ENCODE measurements at places on chromosomes 3 and 15. TPM values are rescaled to one million over a fixed set of nuclear protein-coding genes. Genes with fewer than 3 reads are reported as not detected.

CLDN1 gene
- 14.6 TPM for total RNA-seq

SERPINI2 gene
- not detected for total RNA-seq

ACTC1 gene
- 3.4 TPM for total RNA-seq

EPHA6 gene
- total RNA-seq = not detected

ALDH1A2 gene
- total RNA-seq = 27.3 TPM

SLC25A20 gene
- 26.0 TPM for total RNA-seq

WDR93 gene
- total RNA-seq = not detected

CD200R1 gene
- total RNA-seq = 1.9 TPM

SLC15A2 gene
- 63.6 TPM for total RNA-seq

MYO5C gene
- 80.0 TPM for total RNA-seq

CDHR4 gene
- not detected for total RNA-seq

CASR gene
- 0.20 TPM for total RNA-seq

CCDC33 gene
- total RNA-seq = not detected

LYZL4 gene
- not detected for total RNA-seq

CACNA2D3 gene
- total RNA-seq = 7.3 TPM

PAQR5 gene
- 37.9 TPM for total RNA-seq
